T-cell (primary cell): ENCODE measurements at places on chromosomes 7 and 10. TPM values are rescaled to one million over a fixed set of nuclear protein-coding genes. Genes with fewer than 3 reads are reported as not detected.
A peak's percentile ranks its signal among the peaks of the same experiment; 100 is the strongest.

SPOCK2 gene
- total RNA-seq, result 558 TPM

ZDHHC16 gene
- total RNA-seq, result 37.3 TPM

NCF1 gene
- total RNA-seq, result 9.4 TPM

PDZD7 gene
- total RNA-seq, result 1.7 TPM

SLC26A4 gene
- 1.1 TPM for total RNA-seq

ZFAND2A gene
- total RNA-seq, result 74.9 TPM

MUC3A gene
- 0.18 TPM for total RNA-seq

ACSM6 gene
- not detected for total RNA-seq

- peak; percentile 9 for DNase-seq
Observed at GRCh38 chr10:74824900-74825370, 1.5 kb upstream of the KAT6B start.

DNA sequence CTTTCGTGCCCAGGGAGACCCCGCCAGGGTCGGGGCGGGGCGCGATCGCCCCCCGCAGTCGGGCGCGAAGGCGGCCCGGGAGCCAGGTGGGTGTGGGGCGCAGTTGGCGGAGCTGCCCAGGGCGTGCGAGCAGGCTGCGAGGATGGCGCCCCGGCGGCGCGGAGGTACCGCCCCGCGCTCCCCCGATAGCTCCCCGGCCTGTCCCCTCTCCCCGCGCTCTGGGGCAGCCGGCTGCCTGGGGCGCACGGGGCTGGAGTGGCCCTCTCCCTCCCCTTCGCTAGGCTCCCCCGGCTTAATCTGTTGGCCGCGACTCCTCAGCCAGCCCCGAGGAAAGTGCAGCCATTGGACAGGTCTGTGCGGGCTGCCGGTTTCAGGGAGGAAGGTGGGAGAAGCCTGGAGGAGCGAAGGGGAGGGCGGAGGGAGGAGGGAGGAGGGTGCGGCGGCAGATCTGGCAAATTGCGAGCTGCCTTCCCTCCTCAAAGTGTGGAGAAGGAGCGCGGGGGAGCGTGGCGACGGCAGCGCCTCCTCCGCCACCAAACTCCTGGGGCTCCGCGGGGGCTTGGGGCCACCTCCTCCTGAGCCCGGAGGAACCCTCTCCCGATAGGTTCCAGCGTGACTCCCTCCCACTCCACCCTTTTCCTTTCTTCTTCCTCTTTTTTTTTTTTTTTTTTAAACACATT is 361 bp upstream of the PLXDC2 start:
- no peak for DNase-seq

GRCh38 chr7:44157116-44158080 is 16.3 kb upstream of the MYL7 start:
- no peak for DNase-seq

GRCh38 chr7:46285878-46286277 is 364.8 kb upstream of the IGFBP3 start:
- DNase-seq, result no peak

DNA sequence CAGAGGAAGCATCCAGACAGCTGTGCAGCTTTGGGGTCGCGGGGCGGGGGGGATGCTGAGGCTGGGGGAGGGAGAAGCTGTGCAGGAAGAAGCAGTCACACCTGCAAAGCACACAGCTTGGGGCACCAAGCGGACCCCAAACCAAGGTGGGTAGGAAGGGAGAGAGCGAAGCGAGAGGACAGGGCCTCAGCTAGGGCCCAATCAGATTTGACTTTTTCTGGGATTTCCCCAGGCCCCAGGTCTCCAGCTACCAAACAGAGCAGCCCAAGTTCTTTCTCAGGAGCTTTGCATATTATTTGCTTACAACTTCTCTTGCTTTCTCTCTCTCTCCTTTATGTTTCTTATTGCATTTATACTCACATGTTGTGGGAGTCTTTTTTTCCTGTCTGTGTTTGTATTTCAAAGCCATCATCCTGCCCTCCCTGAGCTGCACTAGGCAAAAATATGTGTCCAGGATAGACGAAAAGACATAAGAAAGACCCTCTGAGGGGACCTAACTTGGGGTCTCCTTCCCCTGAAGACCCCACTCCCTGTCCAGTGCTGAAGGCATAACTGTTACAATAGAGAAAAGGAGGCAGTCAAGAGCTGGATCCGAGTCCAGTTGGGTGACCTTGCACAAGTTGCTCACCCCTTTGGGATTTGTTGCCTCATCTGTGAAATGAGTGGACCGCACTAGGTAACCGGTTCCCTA is 50.6 kb upstream of the SMNDC1 start:
- no peak for DNase-seq

DNA sequence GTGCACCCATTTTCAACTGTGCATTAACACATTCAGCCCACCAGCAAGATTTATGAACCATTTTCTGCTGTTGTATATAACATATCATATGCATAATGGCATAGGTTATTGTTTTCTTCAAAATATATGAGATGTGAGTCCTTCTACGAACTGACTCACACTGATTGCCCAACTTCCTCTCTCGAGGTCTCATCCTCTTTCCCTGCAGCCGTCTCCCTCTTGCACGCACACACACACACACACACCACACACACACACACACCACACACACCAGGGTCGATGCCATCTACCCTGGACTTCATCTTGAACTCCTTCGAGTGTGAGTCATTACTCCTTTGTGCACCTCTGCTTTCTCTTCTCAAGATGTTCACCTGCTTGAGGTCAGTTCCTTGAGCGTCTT is 36.7 kb downstream of the EGFR start:
- no peak for DNase-seq

DNA sequence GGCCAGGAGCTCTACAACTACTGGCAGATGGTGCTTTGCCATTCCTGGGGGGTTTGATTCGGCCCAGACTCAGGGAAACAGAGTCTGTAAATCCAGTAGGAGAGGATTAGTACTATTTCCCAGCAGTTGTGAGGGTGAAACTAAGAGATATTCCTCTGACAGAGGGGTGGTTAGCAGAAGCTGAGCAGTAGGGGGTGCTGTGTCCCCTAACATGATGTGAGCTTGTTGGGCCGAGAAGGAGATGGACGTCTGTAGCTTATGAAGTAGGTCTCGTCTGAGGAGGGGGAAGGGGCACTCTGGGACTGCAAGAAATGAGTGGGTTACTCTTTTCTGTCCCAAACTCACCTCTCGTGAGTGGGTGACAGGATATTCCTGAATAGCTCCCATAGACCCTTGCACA is 179.2 kb upstream of the MBL2 start:
- DNase-seq, result no peak

- no peak for DNase-seq
Observed at GRCh38 chr7:134763960-134764359, 15.5 kb upstream of the CALD1 start.

DNA sequence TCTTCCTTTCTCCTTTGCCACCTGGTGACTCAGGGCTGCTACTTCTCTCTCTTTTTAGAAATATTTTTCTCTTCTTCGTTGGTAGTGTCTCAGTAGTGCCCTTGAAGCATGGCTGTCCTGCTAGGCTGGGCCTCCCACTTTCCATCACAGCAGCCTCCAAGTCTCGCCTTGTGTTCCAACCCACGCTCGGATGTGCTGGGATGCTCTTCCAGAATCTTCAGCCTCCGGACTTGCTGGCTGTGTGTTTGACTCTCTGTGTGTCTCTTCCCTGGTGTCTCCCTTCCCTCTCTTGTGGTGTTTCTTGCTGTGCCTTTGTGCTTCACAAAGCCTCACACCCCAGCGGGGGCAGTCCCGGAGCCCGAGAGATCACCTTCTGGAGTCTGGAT is 100.5 kb downstream of the INPP5A start:
- no peak for DNase-seq

DNA sequence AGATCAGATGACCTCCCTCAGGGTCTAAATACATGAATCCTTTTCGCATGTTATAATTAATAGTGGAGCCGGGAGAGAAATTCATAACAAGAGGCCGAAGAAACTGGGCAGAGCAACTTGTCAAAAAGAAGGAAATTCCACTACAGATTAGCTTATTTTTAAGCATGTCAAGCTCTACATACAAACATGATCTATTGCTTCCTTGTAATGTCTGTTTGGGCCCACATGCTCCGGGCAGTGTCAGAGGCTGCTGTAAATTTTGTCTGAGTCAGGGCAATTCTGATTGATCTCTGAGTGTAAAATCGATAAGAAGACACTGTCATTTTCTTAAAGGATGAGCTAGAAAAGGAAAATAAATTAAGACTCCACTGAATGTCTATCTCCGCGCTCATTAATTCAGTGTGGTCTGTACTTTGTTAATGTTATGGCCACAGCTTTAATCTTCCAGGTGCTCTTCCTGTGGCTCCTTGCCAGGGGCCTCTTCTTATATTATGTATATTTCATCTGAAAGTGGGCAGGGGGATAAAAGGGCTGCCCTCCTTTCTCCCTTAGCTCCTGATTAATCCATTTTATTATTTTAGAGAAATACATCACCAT is 194.1 kb upstream of the SP8 start:
- no peak for DNase-seq

DNA sequence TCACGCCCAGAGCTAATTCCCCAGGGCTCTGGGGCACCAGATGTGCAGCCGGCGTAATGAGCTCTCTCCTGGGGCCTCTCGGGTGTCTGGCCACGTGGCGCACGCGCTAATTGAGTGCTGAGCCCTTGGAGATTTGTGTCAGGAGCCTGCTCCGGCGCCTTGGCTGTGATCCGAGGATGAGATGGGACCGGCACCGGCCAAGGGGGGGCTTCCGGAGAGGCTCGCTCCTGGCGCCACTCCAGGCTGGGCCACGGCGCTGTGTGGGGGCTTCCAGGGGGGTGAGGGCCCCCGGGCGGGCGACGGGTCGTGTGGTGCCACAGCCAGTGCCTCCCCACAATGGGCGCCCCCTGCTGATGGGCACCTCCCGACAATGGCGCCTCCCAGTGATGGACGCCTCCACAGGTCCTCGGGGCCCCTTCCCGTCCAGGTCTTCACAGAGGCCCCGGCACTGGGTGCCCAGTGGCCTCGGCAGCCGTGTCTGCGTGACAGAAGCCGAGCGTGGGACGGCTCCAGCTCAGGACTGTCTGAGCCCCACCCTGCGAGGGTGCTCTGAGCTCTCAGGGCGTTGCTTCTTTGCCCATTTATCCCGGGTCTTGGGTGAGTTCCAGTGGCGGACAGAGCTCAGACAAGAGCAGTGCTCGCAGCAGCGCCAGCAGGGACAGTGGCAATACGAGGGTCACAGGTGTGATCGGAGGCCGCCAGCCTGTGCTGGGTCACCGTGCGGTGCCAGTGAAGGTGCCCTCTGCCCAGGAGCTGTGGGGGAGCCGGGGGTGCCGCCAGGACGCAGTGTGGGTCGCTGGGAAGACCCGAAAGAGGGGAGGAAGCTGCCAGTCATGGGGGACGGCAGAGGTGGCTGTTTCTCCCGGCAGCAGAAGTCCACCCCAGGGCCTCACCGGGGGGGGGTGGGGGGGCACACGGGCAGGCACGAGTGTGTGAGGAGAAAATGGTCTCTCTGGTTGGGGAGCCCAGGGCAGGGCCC is 8.2 kb upstream of the NKX6-2 start:
- no peak for DNase-seq
